Stimulated activated CD4-positive, alpha-beta T cell treated with anti-CD3 and anti-CD28 coated beads, TNF-alpha, amount 100 ng/mL, for 4 hours (primary cell): ENCODE measurements at places on chromosomes 4 and X.

- DNase-seq: no peak
Observed at GRCh38 chr4:11669156-11669555, 240.5 kb upstream of the HS3ST1 start.

- no peak for DNase-seq
Observed at GRCh38 chr4:2087170-2087569, 28.0 kb downstream of the NAT8L start.

DNA sequence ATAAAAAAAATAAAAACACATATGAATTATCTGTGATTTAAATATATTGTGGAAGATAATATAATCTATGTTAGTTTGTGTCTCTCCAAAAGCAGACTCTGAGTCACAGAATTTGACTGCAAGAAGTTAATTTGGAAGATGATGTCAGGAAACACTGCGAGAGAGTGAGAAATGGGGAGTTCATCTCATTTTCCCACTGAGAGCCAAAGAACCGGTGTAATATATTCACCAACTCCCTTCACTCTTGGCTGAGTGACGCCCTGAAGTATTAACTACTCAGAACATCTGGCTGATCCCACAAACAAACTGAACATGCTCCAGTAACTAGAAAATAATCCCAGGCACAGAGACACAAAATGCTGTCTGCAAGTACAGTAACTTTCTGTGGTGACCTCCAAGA lies 345.8 kb upstream of the SPANXN1 start:
- no peak for DNase-seq

DNA sequence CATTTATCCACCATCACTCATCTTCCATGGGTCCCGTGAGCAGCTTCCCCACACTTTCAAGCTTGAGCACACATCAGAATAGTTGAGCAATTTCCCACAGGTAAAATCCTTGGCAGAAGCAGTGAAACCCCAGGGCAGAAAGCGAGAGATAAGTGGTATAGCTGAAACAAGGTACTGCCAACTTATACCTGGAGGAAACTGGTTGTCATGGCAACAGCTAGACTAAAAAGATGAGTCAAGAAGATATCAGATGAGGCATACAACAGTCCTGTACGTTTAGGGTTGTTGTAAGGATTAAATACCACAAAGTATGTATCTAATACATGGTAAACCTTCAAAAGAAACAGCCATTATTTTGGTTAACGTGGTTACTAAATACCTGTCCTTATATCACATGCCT lies 66.9 kb upstream of the PHOX2B start:
- no peak for DNase-seq

DNA sequence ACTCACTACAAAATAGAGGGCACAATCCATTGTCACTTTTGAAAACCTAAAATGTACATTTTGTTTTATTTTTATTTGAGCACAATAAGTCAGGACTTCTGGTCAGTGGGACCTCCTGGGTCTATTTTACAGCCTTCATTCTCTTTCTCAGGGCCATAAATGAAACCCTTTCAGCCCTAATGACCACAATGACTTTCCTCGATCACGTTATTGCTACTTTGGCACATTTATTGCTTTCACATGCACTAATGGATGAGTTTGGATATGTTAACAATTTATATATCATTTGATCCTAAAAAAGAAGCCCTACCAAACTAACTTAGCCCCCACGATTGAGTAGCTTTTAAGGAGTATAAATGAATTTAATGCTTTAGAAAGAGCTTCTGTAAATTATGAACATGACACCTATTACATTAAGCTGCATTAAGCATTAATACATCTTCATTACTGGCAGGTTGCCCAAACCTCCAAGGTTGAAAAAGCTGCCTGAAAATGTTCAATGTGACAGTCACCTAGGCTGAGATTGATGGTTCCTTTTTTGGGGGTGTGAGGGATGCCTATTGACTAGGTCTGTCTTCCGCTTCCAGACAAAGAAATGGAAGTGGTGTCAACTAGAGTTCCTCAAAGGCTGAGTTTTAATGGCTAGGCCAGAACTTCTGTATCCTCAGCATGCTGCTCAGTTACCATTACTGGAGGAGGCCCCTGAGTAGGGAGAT lies 296.4 kb downstream of the GPAT3 start:
- no peak for DNase-seq

GRCh38 chrX:107629540-107629909 lies 1.2 kb downstream of the PRPS1 start:
- no peak for DNase-seq

GRCh38 chr4:115484479-115484878 lies 371.1 kb upstream of the NDST4 start:
- no peak for DNase-seq

- DNase-seq: no peak
Observed at GRCh38 chrX:85109235-85109634, 105.6 kb downstream of the APOOL start.

GRCh38 chrX:130280901-130281300 lies 12.2 kb upstream of the ZNF280C start:
- DNase-seq: no peak

DNA sequence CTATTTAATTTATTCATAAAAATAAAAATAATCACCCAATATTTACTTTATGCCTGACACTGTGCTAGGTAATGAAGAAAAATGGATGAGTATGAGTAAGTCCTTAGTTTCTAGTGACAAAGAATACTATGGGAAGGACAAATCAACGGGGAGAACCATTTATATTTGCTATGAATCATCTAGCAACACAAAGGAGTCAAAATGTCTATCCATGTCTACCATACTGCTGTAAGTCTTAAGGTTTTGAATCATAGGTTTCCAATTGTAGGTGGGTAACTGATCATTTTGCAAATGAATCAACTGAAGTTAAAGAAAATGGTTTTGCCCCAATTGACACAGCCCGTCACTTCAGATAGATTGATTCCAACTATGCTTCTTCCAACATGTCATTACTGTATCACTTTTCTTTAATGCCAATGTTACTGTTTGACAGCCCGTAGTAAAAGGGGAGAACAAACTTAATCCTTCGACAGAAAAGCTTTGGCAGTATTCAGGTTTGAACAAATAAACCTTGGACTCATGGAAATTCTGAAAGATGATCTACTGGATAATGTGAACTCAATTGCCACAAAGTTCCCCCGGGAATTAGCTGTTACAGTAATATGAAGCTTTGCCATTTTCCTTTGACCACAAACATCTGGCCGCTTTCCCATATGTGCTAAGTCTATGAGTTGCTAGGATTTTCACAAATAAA lies 3.2 kb downstream of the TDO2 start:
- no peak for DNase-seq

DNA sequence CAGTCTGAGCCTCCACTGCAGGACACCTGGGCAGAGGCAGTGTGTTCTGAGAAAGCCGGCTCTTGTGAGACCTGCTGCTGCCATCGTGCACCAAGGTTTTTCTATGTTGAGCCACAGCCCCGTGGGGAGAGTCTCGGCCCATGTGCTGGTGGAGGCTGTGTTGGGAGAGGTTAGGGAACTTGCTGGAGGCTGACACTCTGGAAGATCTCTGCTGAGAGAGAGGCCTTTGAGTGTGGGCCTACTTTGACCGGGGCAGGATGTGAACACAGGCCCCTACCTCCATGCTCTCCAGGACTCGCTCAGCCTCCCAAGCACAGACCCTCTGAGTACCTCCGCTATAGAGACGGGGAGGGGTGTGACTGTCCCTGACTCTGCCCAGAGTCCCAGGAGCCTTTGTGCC lies 1.3 kb upstream of the S100P start:
- DNase-seq: no peak

DNA sequence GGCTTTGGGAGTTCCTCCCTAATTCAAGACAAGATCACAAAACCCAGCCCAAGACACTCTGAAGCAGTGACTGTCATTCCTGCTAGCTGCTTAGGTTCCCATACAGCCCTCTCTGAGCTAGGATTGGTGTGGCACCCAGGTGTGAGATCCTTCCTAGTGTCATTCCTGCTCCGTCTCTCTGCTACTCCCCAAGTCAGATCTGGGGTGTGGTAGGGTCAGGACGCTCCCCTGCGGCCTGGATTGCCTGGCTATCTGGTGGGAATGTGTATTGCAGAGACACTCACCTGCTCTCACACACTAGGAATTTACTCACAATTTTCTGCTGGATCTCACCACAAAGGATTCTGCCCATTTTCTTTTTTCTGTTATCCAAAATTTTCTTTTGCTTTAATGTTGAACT lies 560.8 kb upstream of the ATOH1 start:
- DNase-seq: no peak

DNA sequence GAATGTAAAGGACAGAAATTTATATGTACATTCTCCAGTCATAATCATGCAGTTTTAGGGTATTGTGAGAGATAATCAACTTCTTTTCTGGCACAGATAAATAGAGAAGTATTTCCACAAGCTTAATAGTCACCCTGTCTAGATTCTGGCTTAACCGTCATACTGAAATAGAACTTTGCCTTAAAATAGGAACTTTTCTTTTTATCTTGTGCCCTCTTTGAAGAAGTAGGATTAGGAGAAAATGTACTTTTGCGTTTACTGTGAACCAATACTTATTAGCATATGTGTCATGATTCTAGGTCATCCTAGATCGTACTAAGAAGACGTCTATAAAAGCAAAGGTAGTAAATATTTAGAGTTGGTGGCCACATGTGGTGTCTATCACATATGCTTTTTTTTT lies 95.4 kb downstream of the NFKB1 start:
- no peak for DNase-seq

DNA sequence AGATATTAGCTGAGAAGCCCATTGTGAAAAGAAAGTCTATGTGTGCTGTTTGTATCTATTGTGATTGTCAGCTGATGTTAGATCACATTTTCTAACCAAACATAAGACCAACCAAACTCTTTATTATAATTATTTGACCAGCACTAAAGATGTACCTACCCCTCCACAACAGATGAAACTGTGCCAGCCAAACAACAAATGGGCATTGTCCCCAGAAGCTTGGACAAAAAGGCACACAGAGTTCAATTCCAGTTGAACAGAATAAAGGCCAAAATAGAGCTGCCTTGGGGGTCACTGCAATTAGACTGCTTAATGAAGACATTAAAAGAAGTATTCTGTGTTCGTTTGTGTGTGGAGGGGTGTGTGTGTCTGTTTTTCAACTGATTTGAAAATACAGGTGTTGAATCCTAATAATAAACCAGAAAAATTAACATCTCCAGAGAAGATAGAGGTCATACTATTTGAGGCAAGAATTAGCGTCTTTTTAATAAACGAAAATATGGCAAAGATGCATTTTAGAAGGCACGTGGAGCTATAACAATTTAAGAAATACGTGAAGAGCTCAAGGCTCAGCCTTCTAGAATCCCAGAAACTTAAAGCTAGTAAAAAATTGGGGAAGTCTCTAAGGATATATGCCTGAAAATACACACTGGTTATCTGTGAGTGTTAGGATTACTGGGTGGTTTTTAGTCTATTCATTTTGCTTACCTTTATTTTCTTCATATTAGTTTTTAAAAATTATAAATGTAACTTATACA lies 2.2 kb downstream of the SPP1 start:
- DNase-seq: no peak

DNA sequence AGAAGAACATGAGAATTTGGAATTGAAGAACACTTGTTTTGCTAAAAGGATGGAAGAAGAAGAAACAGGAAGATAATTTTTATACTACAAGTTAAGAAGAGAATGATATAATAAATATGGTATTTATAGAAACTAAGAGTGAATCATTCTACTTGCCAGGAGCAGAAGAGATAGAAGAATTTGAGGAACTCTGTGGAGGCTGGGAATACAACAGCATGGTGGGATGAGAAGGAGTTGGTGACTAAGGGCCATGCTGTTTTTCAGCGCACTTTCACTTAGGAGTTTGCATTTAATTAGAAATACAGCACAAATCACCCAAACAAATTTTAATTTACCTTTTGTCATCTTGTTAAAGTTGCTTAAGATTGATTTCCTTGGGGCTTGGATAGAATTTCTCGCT lies 20.5 kb downstream of the HADH start:
- no peak for DNase-seq

- DNase-seq: no peak
Observed at GRCh38 chr4:152606753-152607152, 70.9 kb upstream of the FBXW7 start.

- DNase-seq: no peak
Observed at GRCh38 chrX:71909956-71910355, 689 bp upstream of the NHSL2 start.

DNA sequence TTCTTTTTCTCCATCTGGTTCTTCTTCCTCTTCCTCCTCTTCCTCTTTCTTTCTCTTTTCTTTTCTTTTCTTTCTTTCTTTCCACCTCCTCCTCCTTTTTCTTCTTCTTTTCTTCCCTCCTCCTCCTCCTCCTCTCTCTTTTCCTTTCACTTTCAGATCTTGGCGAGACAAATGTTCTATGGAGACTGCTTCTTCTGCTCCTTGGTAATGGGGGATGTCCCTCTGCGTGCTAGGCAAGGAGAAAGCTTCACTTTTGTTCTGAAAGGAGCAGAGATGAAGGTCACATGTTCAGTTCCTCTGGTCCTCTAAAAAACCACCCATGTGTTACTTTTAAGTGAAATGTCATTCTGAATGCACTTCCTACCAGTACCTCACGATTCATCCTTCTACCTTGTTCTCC lies 33.2 kb downstream of the NBDY start:
- DNase-seq: no peak

DNA sequence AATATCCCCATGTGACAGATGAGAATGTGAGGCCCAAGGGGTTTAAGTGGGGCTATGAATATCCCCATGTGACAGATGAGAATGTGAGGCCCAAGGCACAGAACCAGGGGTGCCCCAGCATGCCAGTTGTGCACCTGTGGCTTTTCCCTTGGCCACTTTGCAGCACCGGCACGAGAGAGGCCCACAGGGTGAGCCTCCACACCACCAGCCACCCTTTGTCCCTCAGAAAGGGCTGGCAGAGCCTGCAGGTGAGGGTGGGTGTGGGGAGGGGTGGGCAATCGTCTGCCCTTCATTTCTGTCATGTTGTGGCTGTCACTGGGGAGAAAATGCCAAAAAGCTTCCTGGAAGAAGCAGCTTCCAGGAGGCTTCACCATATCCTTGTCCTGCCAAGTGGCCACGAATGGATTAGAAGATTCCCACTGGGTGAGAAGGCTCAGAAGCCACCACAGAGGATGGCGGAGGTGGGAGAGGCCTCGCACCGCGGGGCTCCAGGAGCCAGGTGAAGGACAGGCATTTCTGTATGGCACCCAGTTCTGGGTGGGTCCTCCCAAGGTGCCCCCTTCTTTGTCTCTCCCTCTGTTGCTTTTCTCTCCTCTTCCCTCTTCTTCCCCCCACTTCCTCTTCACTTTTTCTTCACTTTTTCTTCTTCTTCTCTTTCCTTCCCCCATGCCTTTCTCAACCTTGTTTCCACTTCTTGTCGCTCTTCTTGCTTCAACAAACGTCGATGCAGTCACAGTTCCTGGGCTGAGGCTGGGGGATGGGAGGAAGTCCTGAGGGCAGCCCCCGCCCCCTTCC lies 469 bp upstream of the GPR78 start:
- DNase-seq: no peak

GRCh38 chrX:23820235-23820782 lies 37.3 kb downstream of the SAT1 start:
- no peak for DNase-seq

DNA sequence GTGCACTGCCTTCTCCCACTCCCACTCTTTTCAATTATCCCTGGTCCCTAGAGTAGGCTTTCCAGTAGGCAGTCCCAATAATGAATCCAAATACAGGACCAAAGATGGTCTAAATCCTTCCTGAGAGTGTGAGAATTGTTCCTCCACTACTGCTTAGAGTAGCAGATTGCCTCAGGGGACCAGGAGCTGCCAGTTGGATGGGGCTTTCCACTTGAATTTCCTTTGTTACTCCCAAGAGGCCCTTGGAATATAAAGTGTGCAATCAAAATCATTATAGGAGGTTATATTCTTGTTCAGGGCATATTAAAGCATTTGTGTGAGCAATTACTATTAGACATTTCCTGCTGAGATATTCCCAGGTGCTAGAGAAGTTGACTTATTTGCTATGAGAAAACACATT lies 156.6 kb upstream of the TLL1 start:
- DNase-seq: no peak
